Stimulated activated CD4-positive, alpha-beta T cell treated with anti-CD3 and anti-CD28 coated beads, Interleukin-1b, Interleukin-23, amount 100 ng/mL, for 1 hour (primary cell): ENCODE measurements at places on chromosomes 1 and 21.

DNA sequence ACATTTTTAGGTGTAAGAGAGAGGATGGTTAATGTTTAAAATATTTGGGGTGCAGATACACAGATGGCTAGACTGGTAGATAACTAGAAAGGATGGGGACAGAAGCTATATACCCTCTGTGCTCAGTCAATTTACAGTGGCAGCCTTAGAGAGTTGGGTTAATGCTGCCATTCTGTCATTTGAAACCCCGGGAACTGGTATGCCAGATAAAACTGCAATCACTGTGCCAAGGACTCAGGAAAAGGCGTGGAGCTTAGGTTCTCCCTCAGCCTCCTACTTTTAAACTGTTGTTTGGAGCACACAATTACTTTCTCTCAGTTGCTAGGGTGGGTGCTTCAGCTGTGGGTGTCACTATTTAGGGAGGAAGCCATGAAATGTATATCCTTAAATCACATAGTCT lies 90.0 kb upstream of the HNRNPU start:
- DNase-seq: no peak

GRCh38 chr1:225808136-225808535 lies 1.8 kb upstream of the EPHX1 start:
- DNase-seq: no peak

GRCh38 chr1:60527567-60527966 lies 454.0 kb upstream of the C1orf87 start:
- DNase-seq: no peak

GRCh38 chr1:174815036-174815435 lies 184.7 kb upstream of the CACYBP start:
- DNase-seq: no peak

- DNase-seq: no peak
Observed at GRCh38 chr21:30713766-30714165, 4.8 kb downstream of the KRTAP21-3 start.

DNA sequence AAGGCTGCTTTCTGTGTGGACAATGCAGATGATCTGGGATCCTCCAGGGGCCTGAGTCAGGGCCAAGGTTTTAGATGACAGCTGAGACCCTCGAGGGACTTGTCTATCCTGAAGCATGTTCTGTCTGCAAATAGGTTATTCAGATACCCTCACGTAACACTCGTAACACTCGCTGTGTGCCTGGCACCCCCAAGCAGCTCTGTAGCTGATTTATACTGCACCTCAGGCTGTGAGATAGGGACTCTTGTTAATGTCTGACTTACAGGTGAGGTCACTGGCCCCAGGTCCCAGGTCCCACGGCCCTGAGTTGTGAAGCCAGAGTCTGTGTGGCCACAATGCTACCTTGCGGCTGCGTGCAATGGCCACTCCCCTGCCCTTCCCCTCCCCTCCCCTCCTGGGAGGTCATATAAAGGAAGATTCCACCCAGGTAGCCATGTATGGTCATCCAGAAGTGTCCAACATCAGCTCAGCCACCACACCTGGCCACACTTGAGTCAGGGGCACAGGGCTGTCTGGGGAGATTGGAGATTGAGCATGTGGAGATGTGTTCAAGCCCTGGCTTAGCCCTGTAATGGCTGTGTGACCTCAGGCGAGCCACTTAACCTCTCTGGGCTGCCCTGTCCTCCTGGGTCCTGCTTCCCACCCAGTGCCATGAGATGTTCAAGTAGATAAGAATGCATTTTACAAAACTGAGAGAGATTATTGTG lies 687.7 kb downstream of the MATN1 start:
- DNase-seq: no peak

DNA sequence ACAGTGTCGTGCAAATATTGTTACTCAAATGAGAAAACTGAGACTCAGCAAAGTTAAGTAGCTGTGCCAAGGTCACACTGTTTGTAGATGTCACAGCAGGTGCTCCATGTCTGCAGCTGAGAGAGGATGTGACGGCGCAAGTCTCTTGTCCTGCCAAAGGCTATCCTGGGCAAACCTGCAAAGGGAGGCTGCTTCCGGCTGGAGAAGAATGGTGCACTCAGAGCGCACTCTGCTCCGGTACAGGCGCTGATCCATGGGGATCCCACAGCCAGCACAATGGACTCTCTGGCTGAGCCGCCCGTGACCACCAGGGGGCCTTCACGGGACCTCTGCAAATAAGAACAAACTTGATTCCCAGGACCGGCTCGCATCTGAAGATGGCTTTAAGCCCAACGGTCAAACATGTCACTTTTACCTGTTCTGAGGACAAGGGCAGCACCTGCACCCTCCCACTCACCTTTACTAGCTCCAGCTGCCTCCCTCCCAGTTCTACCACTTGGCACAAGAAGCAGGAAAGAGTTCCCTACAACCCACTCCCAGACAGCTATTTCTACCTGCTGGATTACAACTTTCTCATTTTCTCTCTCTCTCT lies 21.9 kb downstream of the RD3 start:
- no peak for DNase-seq

DNA sequence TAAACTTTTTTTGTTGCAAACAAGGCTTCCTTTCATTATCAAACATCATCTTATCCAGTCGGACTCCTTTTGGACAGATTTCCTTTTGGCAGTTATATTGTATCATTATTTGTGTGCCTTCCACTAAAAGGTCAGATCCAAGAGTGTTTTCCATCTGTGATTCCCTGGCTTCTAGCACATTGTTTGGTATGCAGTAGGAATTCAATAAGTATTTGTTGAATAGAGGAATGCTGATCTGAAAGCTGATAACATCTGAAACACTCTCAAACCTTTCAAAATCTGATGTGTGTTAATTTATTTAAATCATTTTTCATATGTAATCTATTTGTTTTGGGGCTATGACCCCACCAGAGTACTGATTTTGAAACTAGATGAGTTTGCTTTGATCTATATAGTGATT lies 39.0 kb downstream of the NDC1 start:
- DNase-seq: no peak

- no peak for DNase-seq
Observed at GRCh38 chr1:237074371-237075117, 32.6 kb downstream of the RYR2 start.

DNA sequence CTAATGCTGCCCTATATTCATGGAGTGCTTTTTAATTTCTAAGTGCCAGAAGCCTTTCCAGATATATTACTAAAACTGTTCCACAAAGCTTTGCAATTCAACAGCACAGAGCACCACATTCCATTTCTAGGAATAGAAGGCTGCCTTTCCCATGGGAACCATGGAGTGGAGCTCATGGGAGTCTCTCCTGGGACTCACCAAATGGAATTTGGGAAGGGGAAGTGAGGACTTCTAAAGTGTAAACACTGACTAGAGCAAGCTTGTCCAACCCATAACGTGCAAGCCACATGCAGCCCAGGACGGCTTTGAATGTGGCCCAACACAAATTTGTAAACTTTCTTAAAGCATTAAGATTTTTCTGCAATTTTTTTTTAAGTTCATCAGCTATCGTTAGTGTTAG lies 190.4 kb upstream of the TNR start:
- no peak for DNase-seq

- peak; percentile 60 for DNase-seq
Observed at GRCh38 chr1:175152006-175152652, 40.4 kb downstream of the KIAA0040 start.

DNA sequence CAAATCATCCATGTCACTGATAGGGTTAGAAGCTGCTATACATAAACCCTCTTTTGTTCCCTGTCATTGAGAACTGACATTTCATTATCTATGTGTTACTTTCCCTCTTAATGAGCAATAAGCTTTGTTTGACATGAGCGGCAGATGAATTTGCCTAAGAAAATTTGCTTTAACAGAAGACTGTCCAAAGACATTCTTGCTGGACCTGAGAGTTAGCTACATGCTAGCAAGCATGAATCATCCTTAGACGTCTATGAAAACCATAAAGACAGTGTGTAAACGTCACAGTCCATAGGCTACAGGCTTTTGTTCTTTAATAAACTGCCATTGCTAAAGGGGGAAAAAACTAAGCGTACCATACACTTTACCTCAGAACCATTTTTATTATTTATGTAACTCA lies 73.1 kb downstream of the TNFSF4 start:
- DNase-seq: no peak

- no peak for DNase-seq
Observed at GRCh38 chr1:3145532-3146325, 76.7 kb downstream of the PRDM16 start.

- DNase-seq: no peak
Observed at GRCh38 chr1:246860401-246860800, 71.3 kb downstream of the AHCTF1 start.

DNA sequence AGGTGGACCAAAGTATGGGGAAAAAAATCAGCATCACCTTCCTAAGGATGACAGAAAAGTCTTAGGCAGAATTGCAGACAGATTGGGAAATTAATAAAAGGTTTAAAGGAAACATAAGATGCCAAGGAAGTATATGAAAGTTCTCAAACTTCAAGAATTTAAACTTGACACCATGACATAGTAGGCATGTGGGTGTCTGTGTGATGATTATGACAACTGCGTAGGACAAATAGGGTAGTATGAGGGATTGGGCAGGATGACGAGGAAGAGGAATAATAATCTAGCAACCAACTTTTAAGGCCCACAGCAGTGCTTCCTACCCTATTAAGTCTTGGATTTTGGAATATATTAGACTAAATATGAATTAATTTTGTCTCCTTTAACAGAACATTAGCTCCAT lies 52.4 kb downstream of the HNRNPR start:
- no peak for DNase-seq

GRCh38 chr21:29504751-29505321 lies 206.1 kb downstream of the BACH1 start:
- DNase-seq: no peak

DNA sequence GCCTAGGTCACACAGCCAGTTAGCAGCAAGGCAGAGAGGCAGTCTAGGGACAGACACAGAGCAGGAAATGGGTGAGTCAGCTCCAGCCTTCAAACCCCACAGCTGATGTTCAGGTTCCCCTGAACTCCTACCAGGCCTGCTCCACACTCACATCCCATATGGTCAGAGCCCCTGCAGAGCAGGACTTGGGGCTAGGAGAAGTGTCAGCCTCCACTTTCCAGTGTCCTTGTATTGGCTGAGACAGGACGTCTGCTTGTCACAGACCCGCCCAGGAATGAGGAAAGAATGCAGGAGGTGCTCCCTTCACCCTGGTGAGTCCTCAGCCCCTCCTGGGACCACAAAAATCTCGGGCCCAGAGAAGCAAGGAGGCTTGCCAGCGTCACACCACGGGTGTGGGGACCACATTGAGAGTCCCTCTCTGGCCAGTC lies 92.5 kb downstream of the LACTBL1 start:
- no peak for DNase-seq

DNA sequence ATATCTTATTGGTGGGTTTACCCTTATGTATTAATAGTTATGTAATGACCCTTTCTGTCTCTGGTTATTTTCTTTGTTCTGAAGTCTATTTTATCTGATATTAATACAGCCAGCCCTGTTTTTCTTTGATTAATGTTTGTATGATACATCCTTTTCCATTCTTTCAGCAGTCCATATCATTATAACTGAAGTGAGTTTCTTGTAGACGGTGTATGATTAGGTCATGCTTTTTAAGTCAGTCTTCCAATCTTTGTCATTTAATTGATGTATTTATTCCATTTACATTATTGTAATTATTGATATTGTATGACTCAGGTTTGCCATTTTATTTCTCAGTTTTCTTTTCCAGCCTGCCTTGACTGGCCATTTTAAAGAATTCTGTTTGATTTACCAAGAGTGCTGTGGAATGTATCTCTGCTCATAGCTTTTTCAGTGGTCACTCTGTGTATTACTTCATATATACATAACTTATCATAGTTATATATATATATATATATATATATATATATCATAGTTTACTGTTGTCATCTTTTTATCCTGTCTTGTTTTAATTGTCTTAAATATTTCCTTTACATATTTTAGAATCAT lies 10.5 kb downstream of the RAB4A start:
- DNase-seq: no peak

DNA sequence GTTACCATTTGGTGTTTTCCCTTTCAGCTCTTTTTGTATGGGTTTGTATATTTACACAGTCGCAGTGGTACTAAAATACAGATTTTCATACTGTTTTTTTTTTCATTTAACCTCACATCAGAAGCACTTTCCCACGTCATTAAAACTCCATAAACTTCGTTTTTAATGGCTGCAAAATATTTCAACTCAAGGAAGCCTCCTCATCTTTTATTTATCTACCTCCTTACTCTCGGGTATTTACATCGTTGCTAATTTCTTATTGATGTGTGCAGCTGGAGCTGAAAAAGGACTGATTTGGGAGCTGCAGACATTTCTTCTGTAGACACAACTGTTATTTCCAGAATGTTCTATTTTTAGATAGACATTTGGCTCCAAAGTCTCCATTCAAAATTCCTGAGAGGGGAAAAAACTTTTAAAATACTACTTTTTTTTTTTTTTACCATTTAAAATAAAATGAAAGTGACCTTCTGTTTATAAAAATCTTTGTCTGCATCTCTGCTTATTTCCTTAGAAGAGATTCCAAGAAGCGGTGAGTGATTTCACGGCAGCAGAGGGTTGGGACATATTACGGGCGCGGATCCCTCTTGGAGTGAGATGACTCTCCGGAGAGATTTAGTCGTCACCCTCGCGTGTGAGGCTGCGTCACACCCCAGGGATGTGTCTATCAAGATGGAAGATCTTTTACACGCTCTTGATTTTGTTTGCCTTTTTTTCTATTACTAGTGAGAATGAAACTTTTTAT lies 10.1 kb downstream of the RUNX3 start:
- no peak for DNase-seq

DNA sequence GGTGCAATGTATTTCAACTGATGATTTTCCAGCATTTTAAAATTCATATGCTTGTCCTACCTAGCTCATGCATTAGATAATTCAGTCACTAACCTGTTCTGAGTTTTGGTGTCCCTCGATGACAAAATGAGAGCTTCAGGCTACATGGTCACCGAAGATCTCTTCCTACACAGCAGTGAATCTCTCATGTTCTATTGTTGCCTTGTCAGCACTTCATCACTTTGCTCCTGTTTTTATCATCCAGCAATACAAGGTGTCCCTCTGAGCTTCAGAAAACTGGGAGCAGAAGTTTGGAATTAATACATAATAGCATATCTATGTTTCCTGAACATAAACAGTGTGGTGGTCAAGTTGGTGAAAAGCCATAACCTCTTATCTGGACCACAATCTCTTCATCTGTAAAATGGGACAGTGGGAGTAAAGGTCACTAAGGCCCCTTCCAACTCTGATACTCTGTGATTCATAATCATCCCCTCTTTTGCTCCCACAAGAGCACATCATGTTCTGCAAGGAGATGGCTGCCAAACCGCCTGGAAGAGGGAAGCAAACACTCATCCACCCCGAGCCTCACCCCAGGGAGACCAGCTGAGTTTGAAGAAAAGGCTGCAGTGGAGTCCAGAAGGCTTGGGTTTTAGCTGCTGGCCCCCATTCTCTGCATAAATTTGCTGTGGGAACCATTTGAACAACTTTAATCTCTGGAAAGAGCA lies 137.9 kb upstream of the F3 start:
- no peak for DNase-seq

GRCh38 chr1:183609759-183610452 lies 19.6 kb upstream of the NCF2 start:
- DNase-seq: no peak

DNA sequence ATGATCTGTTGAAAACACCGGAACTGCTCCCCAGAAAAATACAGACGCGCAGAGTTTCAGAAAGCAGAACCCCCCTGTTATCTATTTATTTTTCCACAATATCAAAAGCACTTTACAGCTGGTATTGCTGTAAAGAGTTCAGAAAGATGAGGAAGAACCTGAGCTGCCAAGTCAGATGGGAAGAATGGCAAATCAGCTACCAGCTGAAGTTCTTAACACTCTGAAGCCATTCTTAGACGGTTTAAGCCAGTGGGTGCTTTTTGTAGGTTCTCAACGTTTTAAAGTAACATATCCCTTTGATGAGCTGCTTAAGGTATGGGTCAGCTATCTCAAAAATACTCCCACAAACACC lies 714 bp upstream of the AKIRIN1 start:
- no peak for DNase-seq

- DNase-seq: no peak
Observed at GRCh38 chr1:156886583-156887281, 6.8 kb upstream of the PEAR1 start.
